ENCODE measurements at places on chromosomes 7 and 10.

- DNase-seq, result peak; percentile 7
These were observed 12.8 kb downstream of the SUGCT start for GRCh38 chr7:40147371-40148246.

DNA sequence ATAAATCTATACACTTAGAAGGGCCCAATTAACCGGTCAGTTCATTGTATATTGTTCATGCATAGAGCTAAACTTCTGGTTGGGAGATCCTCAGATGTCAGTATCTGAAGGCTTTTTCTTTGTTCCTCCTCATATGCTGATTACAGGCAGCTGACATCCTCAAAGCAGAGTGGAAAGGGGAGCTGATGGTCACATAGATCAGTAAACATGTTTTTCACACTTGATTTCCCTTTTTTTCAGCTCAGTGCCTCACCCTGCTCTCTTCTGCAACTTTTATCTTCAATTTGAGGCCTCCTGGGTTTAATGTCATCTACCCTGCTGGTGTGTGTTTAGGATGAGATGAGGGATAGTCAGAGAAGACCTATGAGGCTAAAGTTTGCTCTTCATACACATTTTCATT, 297.9 kb upstream of the FZD1 start:
- no peak for DNase-seq

DNA sequence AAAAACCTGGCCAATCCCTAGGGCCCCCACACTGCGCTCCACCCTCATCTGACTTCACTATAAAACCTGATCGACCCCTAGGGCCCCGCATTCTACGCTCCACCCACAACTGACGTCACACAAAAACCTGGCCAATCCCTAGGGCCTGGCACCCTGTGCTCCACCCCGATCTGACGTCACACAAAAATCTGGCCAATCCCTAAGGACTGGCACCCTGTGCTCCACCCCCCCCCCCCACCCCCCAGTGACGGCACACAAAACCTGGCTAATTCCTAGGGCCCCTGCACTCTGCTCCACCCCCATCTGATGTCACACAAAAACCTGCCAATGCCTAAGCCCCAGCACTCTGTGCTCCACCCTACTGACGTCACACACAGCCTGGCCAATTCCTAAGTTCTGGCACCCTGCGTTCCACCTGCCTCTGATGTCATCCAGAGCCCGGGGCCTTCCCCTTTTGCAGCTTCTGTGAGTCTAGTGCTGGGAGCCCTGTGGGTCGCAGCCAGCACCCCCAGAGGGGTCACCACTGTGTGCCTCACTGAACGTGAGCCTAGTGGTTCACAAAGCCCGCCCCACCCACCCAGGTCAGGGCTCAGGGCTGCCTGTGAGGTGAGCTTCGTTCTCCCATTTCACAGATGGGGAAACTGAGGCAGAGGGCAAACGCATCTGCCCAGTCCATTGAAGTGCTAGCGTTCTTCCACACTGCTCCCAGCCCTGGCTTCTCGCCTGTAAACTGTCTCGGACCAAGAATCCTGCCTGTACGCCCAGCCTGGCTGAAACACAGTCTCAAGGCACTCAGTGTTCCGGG, 40.6 kb downstream of the MICALL2 start:
- peak; percentile 51 for DNase-seq

GRCh38 chr10:124213471-124213870, 120.1 kb upstream of the CHST15 start:
- no peak for DNase-seq

DNA sequence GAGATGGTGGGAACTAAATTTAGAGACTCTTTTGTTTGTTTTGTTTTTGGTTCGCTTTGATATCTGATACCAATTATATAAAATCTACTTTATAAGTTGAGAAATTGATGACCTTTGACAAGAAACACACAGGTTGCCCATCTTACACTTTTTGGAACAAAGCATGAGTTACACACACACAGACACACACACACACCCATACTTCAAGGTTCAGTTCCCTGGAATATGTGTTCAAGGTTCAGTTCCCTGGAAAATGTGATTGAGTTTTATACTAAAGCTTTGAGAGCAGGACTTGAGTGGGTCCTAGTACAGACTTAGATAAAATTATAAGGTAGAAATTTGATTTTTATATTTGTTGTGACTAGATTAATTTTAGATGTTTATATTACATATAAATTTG, 134.2 kb upstream of the PRR15 start:
- DNase-seq, result no peak

- DNase-seq, result no peak
These were observed 43.0 kb downstream of the CH25H start for GRCh38 chr10:89164080-89164479.

DNA sequence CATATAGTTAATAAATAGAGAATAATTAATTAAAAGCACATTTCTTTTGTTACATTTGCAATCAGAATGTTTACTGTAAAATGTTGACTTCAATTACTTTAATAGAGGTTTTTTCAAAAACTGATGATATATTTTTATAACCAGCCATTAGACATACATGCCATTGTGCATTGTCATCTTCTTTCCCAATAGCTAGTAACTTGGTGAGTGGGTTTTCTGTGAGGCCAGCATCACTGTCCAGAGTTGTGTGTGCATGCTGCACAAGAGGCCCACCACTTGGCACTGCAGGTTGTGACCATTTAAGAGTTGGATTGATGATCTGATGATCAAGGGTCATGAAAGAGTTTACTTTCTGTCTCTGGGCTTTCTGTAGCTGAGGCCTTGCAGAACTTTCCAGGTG, 46.5 kb downstream of the TFEC start:
- peak; percentile 23 for DNase-seq

DNA sequence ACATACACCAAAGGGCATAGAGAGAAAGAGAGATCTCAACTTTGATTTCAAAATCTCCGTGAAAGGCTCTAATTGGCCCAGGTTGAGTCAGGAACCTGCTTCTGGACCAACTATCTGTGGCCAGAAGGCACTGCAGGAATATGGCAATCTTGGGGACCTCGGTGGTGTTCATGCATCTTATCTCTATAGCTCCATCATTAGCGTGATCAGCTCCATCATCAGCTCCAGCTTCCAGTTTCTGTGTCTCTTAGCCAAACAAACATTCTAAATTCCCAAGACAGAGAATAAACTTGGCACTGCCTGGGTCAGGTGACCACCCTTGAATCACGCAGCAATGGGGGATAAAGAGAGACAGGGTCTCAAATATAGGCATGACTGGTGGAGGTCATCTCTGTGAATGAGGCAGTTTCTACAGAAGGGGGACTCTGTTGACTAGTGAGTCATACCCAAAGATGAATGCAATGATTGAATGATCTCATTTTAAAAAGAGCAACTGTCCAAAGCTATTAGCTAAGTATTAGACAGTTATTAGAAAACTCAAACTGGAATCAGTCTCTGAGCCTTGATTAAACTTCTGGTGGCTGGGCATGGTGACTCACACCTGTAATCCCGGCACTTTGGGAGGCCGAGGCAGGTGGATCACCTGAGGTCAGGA, 5.4 kb upstream of the NRF1 start:
- no peak for DNase-seq

- DNase-seq, result no peak
These were observed 83.6 kb downstream of the WDFY4 start for GRCh38 chr10:48768144-48768766.

DNA sequence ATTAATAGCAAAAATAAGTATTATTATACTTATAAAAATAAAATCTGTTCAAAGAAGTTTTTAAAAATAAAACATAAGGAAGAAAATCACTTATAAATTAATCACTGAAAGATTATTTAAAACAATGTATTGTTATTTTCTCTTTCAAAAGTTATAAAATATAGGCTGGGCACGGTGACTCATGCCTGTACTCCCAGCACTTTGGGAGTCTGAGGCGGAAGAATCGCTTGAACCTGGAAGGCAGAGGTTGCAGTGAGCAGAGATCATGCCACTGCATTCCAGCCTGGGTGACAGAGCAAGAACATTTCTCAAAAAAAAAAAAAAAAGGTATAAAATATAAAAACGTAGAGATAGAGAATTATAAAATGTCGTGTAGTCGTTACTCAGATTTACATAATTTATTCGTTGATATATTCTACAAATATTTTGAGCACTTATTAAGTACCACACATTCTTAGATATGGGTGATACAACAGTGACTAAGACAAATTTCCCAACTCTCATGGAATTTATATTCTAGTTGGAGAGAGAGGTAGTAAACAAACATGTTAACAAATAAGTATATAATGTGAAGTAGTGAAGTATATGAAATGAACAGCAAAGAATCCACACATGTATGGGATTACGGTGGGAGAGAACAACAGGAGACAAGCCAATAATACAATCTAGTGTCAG, 1030.0 kb downstream of the SORCS1 start:
- DNase-seq, result no peak

- DNase-seq, result no peak
These were observed 217.1 kb downstream of the NRG3 start for GRCh38 chr10:82092111-82092510.

GRCh38 chr10:121734589-121735045, 136.4 kb upstream of the FGFR2 start:
- peak; percentile 17 for DNase-seq

DNA sequence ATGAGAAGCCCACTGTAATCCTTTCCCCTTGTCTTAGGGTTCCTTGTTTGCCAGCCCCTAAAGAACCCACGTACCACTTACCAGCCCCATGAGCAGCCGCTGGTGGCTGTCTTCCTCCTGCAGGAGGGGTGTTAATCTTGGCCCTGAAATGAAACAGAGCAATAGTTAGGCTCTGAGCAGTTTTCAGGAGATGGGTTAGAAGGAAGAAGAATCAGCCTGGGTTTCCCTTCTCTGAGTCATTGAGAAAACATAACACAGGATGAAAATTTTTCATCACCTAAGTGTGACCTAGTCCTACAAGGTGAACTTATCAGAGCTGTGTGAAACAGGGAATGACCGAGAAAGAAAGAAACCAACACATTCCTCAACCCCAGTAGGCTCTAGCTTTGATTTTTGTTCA, 90.0 kb downstream of the GSAP start:
- peak; percentile 37 for DNase-seq

- no peak for DNase-seq
These were observed 10.6 kb upstream of the TSPAN14 start for GRCh38 chr10:80443531-80443974.

GRCh38 chr7:133230591-133231194, 22.2 kb upstream of the EXOC4 start:
- peak; percentile 66 for DNase-seq

DNA sequence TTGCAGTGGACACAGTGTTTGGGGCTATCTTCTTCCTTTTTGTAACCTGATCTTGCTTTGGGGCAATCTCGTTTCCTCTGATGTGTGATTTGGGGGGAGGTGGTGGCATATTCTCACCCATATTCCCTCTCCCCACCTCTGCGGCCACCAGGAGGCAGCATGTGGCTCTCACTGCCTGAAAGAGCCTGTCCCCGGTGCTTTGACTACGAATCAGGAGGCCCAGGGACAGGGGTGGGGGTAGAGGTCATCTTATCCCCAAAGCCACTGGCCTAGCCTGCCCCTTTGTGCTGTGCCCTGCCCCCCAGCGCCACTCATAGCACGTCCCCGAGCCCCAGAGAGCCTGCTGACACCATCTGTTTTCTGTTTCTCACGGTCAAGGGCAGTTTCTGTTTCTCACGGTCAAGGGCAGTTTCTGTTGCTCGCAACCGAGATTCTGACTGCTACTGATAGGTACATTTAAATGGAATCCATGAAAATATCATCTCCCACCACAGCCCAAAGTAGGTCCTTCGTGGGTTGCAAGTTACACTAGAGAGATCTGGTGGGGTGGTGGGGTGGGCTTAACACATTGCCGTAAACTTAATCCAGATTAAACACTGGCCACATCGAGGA, 28.2 kb downstream of the PHYH start:
- peak; percentile 8 for DNase-seq

DNA sequence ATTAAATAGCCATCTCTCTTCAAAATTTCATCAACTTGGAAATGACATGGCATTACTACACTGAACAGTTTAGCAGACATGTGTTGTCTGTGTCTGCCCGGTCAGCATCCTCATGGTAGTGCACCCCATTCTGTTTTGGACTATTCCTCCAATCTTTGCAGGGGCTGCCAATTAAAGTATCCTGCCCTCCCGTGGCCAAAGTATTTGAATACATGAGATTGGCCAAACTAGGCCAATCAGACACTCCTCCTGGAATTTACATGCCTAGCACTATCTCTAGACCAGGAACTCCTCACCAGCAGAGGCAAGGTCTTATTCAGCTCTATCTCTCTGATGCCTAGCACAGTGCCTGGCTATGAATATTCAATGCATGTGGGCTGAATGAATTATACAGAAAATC, 4.4 kb downstream of the SHTN1 start:
- DNase-seq, result peak; percentile 5

- no peak for DNase-seq
These were observed 41.5 kb upstream of the ZNF438 start for GRCh38 chr10:31073211-31073610.

DNA sequence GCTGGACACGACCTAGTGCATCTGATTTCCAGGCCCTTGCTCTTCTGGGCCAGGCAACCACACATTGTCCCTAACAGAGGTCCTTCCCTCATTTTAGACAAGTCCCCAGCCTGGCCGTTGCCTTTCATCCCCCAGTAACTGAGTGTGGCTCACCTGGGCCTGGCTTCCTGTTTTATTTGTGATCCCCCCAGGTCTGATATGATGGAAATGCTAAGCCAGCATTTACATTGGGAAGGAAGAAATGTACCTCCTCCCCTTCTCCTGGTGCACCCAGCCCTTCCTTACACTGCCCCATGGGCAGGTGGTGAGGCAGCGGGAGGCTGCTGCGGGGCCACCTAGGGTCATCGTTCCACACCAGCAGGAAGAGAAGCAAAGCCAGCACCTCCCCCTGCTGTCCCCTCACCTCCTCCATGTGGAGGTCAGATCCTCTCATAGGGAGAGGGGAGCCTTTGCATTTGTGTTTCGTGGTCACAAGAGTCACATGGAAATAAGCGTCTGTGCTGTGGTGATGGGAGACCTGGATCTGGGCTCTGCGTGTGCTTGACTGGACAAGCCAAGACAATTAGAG, 108.8 kb downstream of the GLRX3 start:
- no peak for DNase-seq

DNA sequence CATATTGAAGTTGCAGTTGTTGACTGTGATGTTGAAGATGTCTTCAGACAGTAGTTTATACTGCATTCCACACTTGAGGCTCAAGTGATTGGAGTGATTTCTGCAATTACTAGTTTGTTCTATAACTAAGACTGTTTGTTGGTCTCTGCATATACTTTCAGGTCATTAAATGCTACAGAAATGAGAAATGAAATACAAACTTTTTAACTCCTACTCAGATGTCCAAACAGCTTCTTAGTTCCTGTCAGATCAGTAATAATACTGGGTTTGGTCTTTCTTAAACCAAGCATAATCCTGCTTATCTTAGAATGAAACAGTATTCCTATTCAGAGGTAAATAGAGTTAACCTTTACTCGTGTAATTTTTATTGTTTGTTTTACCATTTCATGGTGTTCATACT, 115.9 kb downstream of the CCNY start:
- DNase-seq, result no peak

- DNase-seq, result no peak
These were observed 400.7 kb upstream of the MKI67 start for GRCh38 chr10:128526791-128527375.

GRCh38 chr10:79070081-79070605, 1.4 kb downstream of the ZMIZ1 start:
- DNase-seq, result no peak

- DNase-seq, result no peak
These were observed 53.9 kb downstream of the AP3M1 start for GRCh38 chr10:74096777-74097176.
